Foreskin melanocyte (primary cell): ENCODE measurements at places on chromosomes 11 and 22.

DNA sequence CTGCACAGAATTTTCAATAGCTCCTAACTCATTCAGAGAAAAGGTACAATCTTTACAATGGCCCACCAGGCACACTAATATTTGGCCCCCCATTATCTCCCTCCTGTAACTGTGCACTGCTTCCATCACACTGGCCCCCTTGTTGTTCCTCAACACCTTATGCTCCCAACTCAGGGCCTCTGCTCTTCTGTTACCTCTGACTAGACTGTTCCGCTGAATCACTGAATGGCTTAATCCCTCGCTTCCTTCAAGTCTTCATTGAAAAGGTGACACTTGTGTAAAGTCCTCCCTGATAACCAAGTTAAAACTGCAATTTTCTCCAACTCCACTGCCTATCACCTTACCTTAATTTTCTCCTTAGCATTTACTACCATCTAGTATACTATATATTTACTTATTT is 21.8 kb downstream of the PIK3C2A start:
- no peak for DNase-seq

GRCh38 chr11:92692826-92693546 is 276.5 kb upstream of the MTNR1B start:
- no peak for DNase-seq

DNA sequence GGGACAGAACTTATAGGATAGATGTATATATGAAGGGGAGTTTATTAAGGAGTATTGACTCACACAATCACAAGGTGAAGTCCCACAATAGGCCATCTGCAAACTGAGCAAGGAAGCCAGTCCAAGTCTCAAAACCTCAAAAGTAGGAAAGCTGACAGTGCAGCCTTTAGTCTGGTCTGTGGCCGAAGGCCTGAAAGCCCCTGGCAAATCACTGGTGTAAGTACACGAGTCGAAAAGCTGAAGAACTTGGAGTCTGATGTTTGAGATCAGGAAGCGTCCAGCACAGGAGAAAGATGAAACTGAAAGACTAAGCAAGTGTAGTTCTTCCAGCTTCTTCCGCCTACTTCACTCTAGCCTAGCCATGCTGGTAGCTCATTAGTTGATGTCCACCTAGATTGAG is 799.6 kb upstream of the ARHGAP42 start:
- DNase-seq = no peak

DNA sequence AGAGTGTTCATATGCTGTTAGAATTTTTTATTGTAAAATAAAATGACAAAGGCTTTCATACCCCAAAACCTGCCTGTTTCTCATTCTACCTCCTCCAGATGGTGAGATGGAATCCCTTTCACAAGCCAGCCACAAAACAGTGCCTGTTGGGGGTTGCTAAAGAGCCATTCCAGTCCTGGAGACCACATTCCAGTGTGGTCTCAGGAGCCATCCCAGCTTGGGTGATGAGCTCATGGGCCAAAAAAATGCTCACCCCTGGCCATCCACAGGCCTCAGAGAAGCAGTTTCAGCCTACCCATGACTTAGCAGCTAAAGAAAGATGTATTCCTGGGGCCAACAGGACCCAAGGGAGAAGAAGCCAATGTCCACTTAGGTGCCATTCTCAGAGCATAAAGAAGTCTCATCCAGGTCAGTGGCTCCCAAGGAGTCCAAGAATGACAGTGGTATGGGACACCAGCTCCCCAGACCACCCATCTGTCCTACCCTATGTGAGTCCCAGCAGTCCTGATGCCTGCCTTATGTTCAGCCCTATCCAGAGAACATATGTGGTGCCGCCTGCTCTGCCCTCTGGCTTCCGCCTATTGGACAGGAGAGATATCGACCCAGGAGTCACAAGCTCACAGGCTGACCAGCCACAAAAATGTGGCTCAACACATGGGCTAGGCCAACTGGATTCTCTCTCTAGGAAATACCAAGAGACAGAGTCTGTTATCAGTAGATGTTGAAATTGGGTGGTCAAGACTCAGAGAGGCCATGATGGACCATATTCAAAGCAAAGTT is 26.4 kb downstream of the C11orf91 start:
- no peak for DNase-seq

- peak; percentile 98 for DNase-seq
These were observed 321.1 kb downstream of the TENM4 start for GRCh38 chr11:79119491-79120284.

GRCh38 chr11:130109386-130109785 is 39.7 kb downstream of the APLP2 start:
- no peak for DNase-seq

- DNase-seq = no peak
These were observed 13.1 kb downstream of the OSBP start for GRCh38 chr11:59602432-59602831.

DNA sequence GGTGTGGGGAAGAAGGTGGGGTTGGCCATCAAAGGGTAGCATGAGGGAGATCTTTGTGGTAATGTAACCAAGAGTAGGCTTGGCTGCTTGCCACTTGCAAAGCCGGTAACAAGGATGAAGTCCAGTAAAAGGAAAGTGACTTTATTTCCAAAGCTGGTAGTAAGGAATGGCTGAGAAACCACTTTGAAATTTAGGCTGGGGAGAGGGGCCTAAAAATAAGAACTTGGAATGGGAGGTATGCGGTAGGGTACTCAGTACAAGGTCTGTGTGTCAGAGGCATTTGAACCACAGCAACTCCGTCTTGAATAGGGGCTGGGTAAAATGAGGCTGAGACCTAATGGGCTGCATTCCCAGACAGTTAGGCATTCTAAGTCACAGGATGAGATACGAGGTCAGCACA is 216.0 kb upstream of the ISX start:
- DNase-seq = peak; percentile 39

- DNase-seq = peak; percentile 77
These were observed 75.8 kb downstream of the RAB30 start for GRCh38 chr11:82995754-82996398.

- DNase-seq = peak; percentile 99
These were observed 5.5 kb downstream of the C11orf24 start for GRCh38 chr11:68266121-68266891.

DNA sequence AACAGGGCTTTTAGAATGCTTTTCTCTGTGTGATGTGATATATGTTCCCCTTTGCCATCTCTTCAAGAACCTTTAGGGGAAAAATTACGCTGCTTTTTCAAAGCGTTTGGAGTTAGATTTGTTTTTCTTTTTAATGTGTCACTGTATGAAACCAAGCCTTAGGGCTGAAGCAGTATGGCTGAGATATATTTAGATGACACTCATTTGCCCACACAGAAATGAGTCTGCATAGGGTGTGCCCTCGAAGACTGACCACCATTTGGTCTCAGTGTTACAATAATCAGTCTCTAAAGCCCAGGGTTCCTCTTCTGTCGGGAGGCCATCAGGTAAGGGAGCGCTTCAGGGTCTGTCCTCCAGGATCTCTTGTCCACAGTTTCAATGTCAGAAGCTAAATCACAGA is 213.0 kb upstream of the NCAM1 start:
- DNase-seq = no peak

GRCh38 chr11:29162491-29162890 is 854.3 kb downstream of the KCNA4 start:
- no peak for DNase-seq

- no peak for DNase-seq
These were observed 13.6 kb downstream of the CD3E start for GRCh38 chr11:118318124-118318523.

DNA sequence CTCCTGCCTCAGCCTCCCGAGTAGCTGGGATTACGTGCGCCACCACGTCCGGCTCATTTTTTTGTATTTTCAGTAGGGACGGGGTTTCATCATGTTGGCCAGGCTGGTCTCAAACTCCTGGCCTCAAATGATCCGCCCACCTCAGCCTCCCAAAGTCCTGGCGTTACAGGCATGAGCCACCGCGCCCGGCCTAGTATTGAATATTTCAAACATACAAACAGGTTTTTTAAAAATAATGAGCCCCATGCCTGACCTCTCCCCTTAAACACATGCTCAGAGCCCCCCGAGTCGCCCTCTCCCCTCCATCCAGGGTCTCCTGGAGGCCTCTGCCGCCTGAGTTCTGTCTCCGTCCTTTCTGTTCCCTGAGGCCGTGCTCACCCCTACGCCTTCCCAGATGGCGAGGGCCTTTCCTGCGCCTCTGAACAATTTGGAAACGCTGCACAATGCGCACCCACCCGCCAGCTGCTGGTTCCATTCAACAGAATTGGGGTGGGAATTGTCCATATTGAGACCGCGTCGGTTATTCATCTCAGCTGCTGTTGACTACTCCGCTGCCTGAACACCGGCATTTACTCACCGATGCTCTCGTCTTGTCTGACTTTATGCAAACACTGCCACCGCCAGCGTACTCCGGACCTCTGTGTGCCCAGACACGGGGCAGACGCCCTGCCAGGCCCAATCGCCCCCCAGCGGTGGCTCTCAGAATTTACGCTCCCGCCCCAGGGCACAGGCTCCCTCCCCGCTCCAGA is 13.6 kb upstream of the RNH1 start:
- no peak for DNase-seq

GRCh38 chr22:38174626-38175025 is 7.0 kb downstream of the PLA2G6 start:
- no peak for DNase-seq

DNA sequence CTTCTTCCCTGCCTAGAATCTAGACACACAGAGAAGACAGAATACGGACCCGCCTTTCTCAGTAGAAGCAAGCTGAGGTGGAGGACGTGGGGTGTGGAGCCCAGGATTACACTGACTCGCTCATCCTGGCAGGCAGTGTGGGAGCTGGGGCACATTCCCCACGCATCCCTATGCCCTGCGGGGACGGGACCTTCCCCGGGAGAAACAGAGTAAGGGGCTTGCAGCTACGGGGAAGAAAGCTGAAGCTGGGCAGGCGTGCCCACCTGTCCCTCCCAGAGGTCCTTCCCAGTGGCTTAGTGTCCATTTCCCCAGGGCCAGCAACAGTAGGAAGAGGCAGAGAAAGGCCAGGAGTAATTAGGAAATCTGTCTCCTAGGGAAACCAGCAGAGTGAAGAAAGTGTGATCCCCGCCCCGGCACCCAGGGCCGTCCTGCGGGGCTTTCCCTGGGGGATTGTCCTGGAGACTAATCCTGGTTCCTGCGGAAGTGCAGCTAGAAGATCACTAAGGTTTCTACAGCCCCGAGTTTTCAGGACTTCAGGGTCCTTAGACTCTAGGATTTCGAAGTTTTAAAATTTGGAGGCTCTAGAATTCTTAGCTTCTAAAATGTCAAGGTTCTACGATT is 7.8 kb downstream of the DNAJB13 start:
- DNase-seq = no peak

DNA sequence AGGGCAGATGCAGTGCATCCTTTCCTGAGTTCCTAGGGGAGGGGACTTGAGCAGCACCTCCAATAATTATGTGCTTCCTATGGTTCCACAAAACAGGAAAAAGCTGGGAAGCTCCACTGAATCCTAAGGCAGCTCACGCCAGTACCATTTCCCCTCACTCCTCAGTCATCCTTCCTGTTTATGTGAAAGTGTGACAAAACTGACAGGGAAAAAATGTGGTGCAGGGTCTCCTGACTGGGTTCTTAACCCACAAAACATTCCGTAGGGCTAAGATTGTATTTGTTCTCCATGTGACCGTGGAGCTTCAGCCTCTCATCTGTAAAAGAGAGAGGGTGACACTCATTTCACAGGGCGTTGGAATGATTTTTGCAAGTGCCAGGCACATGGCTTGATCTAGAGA is 12.2 kb upstream of the LYVE1 start:
- no peak for DNase-seq

DNA sequence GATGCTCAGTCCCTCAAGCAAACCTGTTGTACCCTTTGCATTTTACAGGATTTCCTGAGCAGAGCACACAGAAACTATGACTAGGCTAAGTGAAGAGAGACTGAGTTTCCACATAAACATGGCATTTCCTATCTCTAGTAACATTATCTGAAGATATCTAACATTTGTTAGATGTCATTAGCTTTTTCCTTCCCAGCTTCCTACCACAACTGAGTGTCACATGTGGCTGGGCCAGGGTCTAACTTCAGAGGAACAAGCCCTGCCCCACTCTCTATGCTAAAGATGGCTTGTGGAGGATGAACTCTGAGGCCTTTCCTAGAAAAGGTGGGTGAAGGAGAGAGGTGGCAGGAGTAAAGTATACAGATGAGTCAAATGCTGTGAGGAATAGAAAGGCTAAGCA is 16.5 kb downstream of the C22orf42 start:
- DNase-seq = no peak

DNA sequence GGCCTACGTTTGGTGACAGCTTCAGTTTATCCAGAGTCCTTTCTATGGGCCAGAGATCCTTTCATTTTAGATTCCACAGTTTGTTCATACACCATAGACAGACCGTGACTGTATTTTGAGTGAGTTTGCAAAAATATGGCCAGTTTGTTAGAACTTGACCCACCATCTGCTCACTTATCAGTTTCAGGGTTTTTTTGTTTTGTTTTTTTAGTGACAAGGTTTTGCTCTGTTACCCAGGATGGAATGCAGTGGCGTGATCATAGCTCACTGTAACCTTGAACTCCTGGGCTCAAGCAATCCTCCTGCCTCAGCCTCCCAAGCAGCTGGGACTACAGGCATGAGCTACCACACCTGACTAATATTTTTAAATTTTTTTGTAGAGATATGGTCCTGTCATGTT is 9.1 kb upstream of the CKAP5 start:
- DNase-seq = no peak

- no peak for DNase-seq
These were observed 2.5 kb downstream of the GLYATL1 start for GRCh38 chr11:58941838-58942237.

DNA sequence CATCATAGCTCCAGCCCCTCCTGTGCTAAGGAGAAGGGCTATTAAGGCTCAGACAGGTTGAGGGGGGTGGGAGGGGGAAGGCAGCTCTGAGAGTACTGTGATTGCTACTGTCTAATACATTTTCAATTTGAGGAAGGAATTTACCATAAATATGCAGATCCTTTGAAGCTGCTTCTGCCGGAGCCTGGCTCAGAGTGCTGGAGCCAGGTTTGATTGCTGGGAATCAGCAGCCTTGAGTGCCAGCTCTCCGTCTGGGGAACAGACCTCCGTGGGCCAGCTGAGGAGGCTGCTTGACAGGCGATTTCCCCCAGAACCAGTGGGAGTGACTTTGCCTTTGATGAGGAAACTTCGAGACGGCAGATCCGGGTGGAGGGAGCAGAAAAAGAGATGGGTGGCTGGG is 141.7 kb upstream of the TBCEL start:
- DNase-seq = no peak

DNA sequence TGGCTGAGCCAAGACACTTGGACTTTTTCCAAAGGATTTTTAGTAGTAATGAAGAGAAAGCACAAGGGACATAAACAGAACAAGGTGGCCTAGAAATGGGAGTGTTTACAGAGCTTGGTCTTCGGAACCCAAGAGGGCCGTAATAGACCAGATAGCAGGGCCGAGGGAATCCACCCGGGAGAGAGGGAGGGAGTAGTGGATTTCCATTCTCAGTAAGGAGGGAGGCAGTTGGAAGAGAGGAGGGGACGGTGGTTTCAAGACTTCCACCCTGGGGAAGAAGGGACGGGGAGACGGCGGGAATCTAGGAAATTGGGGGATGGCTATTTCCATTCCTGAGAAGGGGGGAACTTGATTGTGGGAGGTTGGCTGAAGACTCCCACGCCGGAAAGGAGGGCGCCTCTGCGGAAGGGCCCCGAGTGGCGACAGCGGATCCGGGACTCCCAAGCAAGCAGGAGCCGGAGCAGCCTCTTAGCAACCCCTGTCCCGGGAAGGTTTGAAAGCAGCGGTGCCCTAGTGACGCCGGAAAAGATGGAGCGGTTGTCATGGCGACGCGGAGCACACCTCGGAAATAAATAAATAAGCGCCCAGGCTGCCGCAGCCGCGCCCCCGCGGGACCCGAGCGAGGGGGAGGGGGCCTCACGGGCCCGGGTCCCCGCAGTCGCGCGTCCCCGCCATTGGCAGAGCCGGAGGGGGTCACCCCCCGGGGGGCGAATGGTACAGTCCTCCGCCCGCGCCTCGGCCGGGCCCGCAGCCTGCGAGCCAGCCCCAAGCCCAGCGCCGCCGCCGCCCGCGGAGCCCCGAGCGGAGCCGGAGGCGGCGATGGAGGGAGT is 31.6 kb downstream of the EIF3F start:
- DNase-seq = no peak
